Endothelial cell of umbilical vein (primary cell): ENCODE measurements at places on chromosomes 2 and 18. TPM values are rescaled to one million over a fixed set of nuclear protein-coding genes. Genes with fewer than 3 reads are reported as not detected.

Gene ITGA4
- 2.8 TPM in 2 replicates for total RNA-seq

Gene TTC32
- 8.8 and 13.8 TPM in 2 replicates for total RNA-seq

Gene CCDC141
- not detected in 2 replicates for total RNA-seq

Gene STARD6
- not detected in 2 replicates for total RNA-seq

Gene CTNNA2
- total RNA-seq, result not detected in 2 replicates

Gene CNTNAP5
- total RNA-seq, result not detected in 2 replicates

Gene PAIP2B
- total RNA-seq, result 0.58 and 0.62 TPM in 2 replicates

Gene CAD
- total RNA-seq, result 81.0 and 91.4 TPM in 2 replicates

Gene RAPGEF4
- 8.8 and 9.2 TPM in 2 replicates for total RNA-seq

Gene RAD51AP2
- not detected in 2 replicates for total RNA-seq

DNA sequence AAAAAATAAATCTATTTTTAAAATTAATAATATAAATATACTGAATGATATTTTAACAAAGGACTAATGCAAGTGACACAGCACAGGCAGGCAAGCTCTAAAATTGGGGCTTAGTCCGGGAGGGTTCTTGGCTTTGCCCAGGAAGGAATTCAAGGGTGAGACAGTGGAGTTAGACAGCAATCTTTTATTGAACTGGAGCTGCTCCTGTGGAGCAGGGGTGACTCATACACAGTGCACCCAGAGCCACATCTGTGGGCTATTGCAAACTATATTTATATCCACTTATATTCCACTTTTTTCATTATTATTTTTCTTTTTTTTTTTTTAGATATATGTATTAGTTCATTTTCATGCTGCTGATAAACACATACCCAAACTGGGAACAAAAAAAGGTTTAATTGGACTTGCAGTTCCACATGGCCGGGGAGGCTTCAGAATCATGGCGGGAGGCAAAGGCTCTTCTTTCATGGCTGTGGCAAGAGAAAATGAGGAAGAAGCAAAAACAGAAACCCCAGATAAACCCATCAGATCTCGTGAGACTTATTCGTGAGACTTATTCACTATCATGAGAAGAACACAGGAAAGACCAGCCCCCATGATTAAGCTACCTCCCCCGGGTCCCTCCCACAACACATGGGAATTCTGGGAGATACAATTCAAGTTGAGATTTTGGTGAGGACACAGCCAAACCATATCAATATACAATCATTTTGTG is 437.1 kb downstream of the BCL11A start:
- DNase-seq, result no peak

GRCh38 chr2:215765729-215766360 is 247.5 kb downstream of the MREG start:
- DNase-seq, result no peak

DNA sequence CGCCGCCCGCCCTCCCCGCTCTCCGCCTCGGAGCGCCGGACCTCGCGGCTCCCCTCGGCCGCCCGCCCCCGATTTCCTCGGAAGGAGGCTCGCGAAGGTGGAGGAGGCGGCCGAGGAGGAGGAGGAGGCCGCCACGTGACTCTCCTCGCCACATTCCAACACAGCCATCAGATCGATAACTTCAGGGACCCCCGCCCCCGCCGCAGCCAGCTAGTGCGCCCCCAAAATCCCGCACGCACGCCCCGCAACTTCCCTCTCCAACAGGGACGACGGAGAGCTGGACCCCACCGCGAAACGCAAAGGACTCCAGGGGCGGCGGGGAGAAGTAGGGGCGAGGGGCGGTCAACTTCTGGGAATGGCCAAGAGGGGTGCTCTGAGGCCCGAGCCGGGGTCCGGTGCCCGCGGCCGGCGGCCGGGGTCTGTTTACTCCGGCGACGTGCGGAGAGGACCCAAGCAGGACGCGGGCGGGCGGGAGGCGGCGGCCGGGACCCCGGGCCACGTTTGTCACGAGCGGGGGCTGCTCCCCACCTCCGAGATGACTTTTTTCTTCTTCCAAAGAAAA is 2.0 kb downstream of the ZNF521 start:
- DNase-seq, result no peak

DNA sequence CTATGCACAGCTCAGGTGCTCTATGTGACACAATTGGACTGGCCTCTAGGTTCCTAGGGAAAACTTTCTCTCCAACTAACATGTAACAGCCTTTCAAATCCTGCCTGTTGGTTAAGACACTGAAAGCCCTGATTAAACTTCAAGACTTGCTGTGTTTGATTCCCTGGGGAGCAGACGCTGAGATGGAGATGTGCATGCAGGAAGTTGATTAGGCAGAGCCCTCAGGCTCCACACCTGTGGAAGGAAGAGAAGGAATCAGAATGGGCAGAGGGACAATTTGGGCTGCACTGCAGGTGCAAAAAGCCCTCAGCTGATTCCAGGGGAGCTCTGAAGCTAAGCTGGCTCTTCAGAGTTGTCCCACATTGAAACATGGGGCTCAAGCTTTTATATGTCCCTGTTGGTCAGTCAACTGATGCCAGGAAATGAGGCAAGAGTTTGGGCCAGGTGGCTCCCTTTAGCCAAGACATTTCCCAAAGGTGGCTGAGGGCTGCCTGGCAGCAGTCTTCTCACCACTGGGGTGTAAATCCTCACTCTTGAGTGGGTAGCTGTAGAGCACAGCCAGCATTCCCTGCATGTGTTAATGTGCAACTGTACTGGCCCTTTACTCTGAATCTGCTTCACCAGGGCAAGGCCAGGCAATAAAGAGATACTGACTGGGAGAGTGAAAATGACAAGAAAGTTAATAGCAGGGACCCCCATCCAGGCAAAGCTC is 199.5 kb upstream of the DDX18 start:
- DNase-seq, result no peak

DNA sequence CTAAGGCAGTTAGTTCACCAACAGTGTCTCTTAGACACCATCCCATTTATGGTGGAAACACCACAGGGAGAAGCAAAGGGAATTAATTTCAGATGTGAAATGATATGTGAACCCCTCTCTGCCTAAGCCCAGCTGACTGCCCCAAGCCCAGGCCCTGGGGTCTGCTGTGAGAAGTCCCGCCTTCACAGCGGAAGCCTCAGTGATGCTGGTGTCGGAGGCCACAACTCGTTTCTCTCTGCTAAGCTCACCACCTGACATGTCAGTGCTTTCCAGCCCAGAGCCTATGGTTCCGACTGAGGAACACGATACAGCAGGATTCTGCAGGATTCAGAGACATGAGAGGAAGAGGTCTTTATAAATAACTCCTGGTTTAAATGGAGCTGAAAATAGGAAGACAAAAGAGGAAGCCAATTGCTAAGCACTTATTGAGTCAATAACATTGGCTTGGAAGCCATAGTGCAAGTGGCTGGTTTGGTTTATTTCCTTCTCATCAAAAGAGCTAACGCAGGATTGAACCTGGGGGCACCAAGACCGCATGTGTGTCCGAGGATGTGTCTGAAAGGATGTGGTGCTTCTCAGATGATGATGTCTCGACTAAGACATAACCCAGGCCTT is 21.9 kb upstream of the LOXHD1 start:
- no peak for DNase-seq

GRCh38 chr2:140643761-140644187 is 1487.0 kb downstream of the LRP1B start:
- peak; percentile 40 for DNase-seq

GRCh38 chr2:85936421-85937068 is 47.8 kb upstream of the ST3GAL5 start:
- no peak for DNase-seq

DNA sequence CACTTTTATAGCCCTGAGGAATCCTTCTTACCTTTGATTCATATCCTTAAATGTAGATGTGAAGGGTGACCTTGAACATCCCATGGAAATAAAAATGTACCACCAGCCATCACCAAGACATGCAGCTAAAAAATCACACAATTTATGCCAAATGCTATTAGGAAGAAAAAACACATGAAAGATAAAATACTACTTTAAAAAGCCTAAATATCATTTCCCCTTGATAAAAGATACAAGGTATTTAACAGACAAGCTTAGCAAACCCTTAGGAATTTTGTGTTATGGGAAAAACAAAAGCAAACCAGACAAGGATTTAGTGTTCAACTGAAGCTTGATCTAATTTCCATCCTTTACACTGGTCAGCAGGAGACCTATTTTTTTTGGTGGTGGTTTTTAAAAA is 255.0 kb downstream of the ICOS start:
- DNase-seq, result no peak

DNA sequence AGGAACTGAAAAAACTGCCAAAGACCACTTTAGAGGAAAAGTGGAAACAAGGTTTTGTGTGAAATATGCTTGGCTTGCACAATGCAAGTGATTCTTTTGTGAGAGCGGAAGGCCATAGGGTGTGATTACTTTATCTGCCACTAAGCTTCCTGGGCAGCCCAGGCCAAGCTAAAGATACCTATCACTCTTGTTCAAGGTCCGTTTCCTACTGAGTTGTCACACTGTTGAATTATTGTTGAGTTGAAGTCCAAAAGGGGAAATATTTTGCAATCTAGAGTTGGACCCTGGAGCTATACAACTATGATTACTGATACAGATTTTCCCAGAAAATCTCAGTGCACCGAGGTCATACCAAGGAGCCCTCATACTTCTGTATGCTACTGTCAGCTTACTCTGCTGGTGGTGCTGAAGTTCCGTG is 72.7 kb upstream of the CTAGE1 start:
- no peak for DNase-seq

DNA sequence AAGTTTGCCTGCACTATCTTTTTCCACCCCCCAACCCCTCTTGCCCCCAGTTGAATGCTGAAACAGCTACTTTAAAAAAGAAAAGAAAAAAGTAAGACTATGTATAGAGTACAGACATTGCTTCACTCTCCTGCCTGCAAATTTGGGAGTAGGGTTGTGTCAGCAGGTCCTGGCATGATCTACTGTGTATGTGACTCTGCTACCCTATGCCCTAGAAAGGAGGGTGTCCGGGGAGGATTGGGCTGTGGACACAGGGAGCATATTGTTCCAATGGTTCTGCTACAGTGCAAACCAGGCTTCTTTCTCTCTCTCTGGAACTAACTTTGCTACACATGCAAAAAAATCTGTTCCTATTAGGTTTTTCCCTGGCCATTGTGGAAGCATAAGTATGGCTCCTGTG is 9.9 kb upstream of the ZEB2 start:
- DNase-seq, result no peak

- DNase-seq, result no peak
Observed at GRCh38 chr18:2306606-2307005, 264.7 kb downstream of the METTL4 start.

- peak; percentile 92 for DNase-seq
Observed at GRCh38 chr2:241701399-241702154, at the start of gene ING5. Gene ING5 (plus strand): TSS chr2:241702039. CDS start chr2:241702066, 27 bp downstream.

DNA sequence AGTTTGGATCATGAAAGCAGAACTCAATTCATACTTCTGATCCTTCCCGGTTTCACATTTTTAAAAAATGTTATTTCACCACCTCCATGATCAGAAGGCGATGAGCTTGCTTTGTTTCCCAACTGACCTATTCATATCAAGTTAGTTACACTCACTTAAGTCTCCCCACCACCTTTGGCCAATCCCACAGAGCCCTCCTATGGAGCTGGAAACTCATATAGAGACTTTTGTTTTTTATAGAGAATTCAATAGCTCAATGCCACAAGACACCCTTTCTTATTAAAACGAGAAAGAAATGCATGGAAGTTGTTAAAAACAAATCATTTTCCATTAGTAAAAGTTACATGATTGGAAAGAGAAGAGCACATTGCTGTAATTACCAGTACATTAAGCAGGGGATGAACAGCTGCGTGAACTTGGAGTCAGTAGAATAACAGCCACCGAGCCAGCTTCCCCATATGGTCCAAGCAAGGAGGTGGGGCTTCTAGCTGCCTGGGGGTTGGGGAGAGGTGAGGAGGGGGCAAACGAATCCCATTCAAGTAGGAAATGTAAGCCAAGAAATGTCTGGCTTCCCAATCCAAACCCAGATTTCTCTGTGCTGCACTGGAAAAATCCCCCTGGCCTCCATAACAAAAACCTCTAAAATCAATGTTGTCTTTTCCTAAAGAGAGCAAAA is 614.5 kb downstream of the IRS1 start:
- no peak for DNase-seq

GRCh38 chr18:11948852-11949523 is 32.3 kb upstream of the IMPA2 start:
- DNase-seq, result no peak

- DNase-seq, result no peak
Observed at GRCh38 chr2:153057743-153058142, 339.3 kb downstream of the ARL6IP6 start.

DNA sequence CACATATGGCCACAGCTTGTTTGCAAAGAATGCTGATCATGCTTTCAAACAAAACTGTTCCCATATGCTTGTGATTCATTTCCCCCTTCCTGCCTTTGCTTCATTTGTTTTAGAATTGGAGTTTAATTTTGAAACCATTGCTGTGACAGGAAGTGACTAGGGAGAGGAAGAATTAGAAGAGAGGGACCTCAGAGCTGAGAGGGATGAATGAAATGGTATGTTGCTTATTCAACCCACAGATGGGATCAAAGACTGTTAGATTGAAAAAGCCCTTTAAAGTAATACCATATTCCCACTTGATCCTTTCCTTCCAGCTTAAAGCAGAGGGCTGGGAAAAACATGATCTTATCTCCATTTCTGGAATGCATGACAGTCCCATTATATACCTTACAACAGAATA is 106.2 kb upstream of the RNF152 start:
- DNase-seq, result peak; percentile 95

- DNase-seq, result no peak
Observed at GRCh38 chr2:64179582-64180321, 35.5 kb upstream of the PELI1 start.

GRCh38 chr2:101150306-101151145 is 656 bp downstream of the TBC1D8 start:
- peak; percentile 42 for DNase-seq

- no peak for DNase-seq
Observed at GRCh38 chr2:239917957-239918481, 107.1 kb downstream of the NDUFA10 start.

- DNase-seq, result peak; percentile 82
Observed at GRCh38 chr2:150027164-150027563, 439.6 kb upstream of the MMADHC start.

DNA sequence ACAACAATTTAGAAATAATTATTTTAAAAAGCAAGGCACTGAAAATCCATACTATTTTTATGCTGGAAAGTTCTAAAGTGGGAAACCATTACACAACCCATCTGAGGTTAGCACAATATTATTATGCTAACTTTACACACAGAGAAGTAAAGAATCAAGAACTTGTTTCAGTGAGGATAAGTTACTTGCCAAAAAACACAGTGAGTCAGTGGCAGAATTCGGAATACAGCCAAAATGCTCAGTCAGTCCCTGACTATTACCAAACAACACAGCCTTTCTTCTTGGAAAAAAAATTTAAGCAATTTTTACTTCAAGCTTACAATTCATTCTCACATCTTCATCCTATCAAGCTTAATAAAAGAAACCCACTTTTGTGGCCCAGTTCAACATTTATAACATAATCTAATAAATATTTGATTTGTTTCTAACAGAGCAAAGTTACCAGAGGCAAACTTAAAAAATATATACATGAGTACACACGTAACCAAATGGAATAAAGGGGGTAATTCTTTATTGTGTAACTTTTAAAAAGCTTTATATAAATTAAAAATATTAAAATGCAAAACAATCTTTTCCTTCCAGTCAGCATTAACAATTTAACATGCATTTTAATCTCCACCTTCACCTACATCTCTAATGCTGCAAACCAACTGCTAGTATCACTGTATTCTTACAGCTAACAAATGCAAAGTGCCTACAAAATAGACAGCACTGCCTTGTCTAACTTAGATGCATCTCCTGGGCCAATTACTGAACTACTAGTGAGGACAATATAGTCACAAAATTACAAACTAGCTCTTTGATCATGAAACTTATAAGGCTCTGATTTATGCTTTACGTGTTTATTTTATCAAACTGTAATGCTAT is 55.2 kb downstream of the CCDC88A start:
- peak; percentile 98 for DNase-seq
